ENCODE measurements at places on chromosomes 16 and 17. TPM values are rescaled to one million over a fixed set of nuclear protein-coding genes. Genes with fewer than 3 reads are reported as not detected.

- peaks cover 2% of the 10 kb centered on the region for H3K27me3 ChIP-seq
- DNase-seq = peak; percentile 43
- no peak overlapping the region for H3K4me3 ChIP-seq
- H3K27ac ChIP-seq = no peak overlapping the region
- H3K36me3 ChIP-seq = no peaks in the 10 kb centered on the region
Measured at GRCh38 chr17:32659419-32659842, 172.6 kb downstream of the CDK5R1 start.

- no peak overlapping the region for H3K4me3 ChIP-seq
- no peaks in the 10 kb centered on the region for H3K36me3 ChIP-seq
- no peaks in the 10 kb centered on the region for H3K27me3 ChIP-seq
- H3K4me1 ChIP-seq = no peaks in the 10 kb centered on the region
- DNase-seq = no peak
Measured at GRCh38 chr16:77805398-77805797, 17.0 kb downstream of the VAT1L start.

DNA sequence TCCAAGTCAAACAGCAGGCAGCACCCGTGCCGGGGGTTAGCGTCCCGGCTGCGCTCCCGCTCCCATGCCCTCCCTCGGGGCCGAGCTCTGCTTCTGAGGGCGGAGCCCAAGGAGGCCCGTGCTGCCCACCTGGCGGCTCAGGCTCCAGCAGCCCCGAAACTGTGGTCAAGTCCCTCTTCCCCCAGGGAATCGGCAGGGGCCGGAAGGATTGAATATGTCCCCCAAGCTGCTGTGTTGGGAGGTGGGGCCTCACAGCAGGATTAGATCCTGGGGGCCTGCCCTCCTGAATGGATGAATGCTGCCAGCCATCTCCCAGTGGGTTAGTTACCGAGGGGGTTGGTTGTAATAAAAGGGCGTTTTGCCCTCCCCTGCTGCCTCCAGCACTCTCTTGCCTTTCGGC, 33.9 kb downstream of the MAP2K3 start:
- H3K27ac ChIP-seq = no peak overlapping the region
- H3K4me3 ChIP-seq = no peak overlapping the region
- no peak for DNase-seq
- H3K4me1 ChIP-seq = no peaks in the 10 kb centered on the region

GRCh38 chr17:47687748-47688147, 6.2 kb upstream of the TBKBP1 start:
- DNase-seq = no peak
- peaks cover 14% of the 10 kb centered on the region for H3K4me1 ChIP-seq
- no peaks in the 10 kb centered on the region for H3K27me3 ChIP-seq
- no peak overlapping the region for H3K4me3 ChIP-seq
- peaks cover 39% of the 10 kb centered on the region for H3K36me3 ChIP-seq

- no peak for DNase-seq
- H3K27me3 ChIP-seq = no peaks in the 10 kb centered on the region
- H3K36me3 ChIP-seq = no peaks in the 10 kb centered on the region
- H3K4me3 ChIP-seq = peak overlapping the region; percentile 82
- peaks cover 38% of the 10 kb centered on the region for H3K4me1 ChIP-seq
Measured at GRCh38 chr17:3891626-3892094, 1.2 kb downstream of the CAMKK1 start.

- no peak overlapping the region for H3K4me3 ChIP-seq
- H3K4me1 ChIP-seq = no peaks in the 10 kb centered on the region
Measured at GRCh38 chr17:76326306-76326705, 18.2 kb upstream of the QRICH2 start.

DNA sequence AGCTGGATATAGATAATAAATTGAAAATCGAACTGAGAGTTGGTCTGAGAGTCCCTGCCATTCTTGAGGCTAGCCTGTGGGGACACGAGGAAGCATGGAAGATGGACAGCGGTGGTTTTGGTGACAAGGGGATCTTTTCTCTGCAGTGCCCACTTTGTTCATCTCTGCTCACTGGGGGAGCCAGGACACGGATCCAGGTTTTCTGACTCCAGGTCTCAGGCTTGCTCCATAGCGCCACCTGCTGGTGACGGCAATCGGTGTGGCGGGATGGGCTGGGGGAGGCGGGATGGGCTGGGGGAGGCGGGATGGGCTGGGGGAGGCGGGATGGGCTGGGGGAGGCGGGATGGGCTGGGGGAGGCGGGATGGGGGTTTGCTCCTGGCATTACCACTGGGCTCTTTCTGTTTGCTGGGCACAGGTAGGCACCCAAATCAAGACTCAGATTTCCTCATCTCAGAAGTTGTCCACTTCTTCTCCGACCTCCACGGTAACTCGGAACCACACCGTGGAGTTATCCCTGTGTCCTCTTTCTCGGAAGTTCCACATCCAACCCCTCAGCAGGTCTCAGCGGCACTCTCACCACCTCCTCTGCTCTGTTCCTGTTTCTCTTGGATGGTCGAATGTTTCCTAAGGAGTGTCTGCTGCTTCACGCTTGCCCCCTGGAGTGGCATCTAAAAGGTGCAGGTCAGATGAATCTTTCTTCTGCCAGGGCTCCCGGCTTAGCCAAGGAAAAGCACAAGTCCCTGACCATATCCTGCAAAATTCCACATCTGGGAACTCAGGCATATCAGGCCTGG, 142.4 kb downstream of the CYLD start:
- H3K4me1 ChIP-seq = no peaks in the 10 kb centered on the region
- H3K36me3 ChIP-seq = no peaks in the 10 kb centered on the region
- peaks cover 6% of the 10 kb centered on the region for H3K27me3 ChIP-seq
- DNase-seq = no peak
- H3K27ac ChIP-seq = no peak overlapping the region

Gene ZMYND15
- not detected for total RNA-seq

Gene RAP1GAP2
- 0.20 TPM for total RNA-seq

Data from activated T-helper 1 cell treated with anti-CD3 and anti-CD28 coated beads, Interleukin-12 subunit alpha, Interleukin-12 subunit beta, Interleukin-2, Interleukin-4 antibody, amounts not matched to agents 30 ng/mL and 10 ng/mL and 1 ng/mL, durations not matched to agents 14 hours and 24 hours and 36 hours (primary cell).